SK-N-SH (cell line): ENCODE measurements at places on chromosomes 13 and 19. TPM values are rescaled to one million over a fixed set of nuclear protein-coding genes. Genes with fewer than 3 reads are reported as not detected.

The TEX26 gene
- polyA plus RNA-seq: not detected in 2 replicates

The SIGLEC8 gene
- not detected in 2 replicates for polyA plus RNA-seq

The DACH1 gene
- polyA plus RNA-seq: 0.15 and 0.21 TPM in 2 replicates

The ICAM5 gene
- polyA plus RNA-seq: 4.9 and 5.2 TPM in 2 replicates

The OR4F17 gene
- not detected in 2 replicates for polyA plus RNA-seq

The ONECUT3 gene
- not detected in 2 replicates for polyA plus RNA-seq

- no peak for DNase-seq
Observed at GRCh38 chr19:38765214-38765613, 8.1 kb downstream of the LGALS7 start.

DNA sequence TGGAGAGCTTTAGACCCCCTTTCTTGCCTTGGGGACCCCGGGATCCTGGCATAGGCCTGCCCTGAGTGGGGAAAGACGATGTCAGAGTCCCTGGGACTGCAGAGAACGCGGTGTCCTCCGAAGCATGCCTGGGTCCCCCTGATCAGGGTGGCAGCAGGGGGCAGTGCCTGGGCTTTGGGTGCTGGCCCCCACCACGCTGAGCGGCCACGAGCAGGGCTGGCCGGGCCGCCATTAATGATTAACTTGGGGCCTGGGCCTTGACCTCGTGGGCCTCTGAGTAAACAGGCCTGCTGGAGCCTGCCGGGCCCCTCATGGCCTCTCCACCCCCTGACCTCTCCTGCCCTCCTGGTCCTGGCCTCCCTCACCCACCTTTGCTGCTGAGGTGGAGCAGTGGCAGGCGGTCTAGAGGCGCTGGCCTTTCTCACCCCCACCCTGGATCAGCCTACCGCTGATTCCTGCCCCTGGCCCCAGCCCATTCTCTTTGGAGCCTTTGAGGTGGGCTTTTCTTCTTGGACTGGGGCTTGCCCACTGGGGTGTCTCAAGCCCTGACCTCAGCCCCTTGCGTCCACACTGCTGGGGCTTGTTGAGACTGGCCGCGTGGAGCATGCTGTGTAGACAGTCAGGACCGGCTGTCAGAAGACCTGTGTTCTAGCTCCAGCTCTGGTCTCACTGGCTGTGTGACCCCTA is 26.3 kb downstream of the CEBPA start:
- DNase-seq: no peak

DNA sequence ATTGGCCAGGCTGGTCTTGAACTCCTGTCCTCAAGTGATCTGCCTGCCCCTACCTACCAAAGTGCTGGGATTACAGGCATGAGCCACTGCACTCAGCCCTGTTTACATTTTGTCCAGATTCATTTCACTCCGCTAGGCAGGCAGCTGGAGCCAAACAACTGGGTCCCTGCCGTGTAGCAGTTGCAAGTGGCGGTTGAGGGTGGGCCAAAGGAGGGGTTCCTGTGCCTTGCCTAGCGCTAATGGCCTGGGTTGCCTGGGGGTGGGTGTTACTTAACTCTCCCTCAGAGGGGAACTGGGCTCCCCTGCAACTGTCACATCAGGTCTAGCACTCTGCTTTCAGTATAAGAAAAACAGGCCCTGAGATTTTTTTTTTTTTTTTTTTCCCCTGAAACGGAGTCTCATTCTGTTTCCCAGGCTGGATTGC is 7.4 kb downstream of the ACP5 start:
- DNase-seq: peak; percentile 52

- DNase-seq: no peak
Observed at GRCh38 chr19:6779206-6779605, 6.7 kb downstream of the VAV1 start.

DNA sequence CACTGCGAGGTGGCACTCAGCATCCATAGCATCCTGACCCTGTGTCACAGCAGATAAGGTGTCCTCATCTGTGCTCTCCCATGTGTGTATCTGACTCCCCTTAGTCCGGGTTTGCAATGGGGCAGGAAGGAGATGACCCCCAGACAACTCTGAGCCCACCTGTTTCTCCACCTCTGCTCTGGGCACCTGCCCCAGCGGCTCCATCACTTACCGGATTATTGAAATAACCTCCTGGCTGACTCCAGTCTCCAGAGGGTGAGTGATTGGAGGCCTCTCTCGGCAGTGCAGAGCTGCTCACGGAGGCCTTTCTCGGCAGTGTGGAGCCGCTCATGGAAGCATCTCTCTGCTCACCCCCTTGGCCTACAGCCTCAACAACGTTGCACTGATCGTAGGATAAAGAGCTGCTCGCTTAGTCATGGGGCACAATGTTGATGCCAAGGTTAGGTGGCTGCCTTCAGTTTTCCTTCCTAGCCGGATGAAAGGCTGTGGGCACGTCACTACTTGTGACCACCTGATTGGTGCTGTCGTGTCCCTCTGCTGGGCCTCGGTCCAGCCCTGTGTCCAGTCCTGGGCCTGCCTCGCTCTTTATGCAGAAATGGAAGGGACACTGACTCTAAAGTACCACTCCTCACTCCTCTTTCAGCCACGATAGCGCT is 67.6 kb downstream of the TEX29 start:
- DNase-seq: no peak

- DNase-seq: no peak
Observed at GRCh38 chr19:7874897-7875273, 695 bp upstream of the PRR36 start.

DNA sequence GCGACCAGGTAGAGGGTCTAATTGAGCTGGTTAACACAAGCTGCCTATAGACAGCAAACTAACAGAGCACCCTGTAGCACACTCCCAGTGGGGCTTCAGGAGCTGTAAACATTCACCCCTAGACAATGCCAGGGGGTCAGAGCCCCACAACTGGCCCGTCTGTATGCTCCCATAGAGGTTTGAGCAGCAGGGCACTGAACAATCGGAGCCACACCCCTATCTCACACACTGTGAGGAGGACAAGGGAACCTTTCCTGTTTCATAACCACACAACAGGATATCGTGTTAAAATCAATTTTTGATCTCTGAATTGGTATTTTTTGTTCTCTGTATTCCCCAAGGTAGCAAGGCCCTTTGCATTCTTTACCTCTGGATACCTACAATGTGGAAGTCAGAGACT is 266.1 kb downstream of the SPRY2 start:
- DNase-seq: no peak

DNA sequence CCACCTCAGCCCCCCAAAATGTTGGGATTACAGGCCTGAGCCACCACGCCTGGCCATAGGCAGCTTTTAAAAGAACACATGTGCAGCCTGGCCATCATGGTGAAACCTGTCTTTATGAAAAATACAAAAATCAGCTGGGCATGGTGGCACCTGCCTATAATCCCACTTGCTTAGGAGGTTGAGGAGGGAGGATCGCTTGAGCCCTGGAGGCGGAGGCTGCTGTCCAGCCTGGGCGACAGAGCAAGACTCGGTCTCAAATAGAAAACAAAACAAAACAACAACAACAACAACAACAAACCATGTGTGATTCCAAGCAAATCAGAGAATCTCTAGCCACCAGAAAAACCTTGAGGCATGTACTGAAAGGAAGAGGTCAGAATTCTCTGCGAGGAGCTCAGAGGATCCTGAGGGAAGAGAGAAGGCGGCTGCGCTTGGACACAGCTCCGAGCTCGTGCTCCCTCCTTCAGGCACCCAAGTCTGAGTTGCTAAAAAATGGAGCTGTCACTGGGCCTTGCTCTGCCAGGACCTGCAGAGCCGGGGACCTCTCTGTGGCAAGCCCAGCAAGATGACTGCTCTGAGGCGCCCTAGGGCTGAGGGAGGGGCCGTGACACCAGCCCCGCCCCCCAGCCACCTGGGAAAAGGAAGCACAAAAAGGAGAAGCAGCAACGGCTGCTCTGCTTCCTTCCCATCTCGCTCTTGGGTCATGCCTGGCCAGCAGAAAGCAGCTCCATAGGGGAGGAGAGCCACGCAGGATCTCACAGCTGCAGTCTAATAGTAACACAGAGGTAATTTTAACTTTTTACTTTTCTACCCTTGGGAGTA is at the start of gene ARL11:
ARL11 (plus strand) TSS at position 677 of the 822 bp plus-strand sequence. CDS start 1,941 bp downstream, outside the sequence.
- DNase-seq: no peak

DNA sequence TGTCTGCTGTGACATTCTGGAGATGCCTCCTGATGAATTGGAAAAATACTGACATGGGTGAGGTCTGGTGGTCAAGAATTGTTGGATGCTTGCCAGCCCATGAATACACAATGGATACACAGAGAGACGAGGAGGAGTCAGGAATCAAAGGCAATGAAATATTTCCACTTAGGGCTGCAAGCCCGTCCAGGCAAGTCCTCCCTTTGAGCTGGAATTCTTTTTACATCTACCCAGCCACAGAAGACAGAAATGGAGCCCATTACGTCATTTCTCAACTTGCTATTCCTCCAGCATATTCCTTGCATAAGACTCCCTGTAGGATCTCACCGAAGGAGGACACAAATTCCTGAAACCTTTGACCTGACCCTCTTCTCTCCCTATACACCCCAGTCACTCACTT is 15.7 kb upstream of the IGFL4 start:
- no peak for DNase-seq

DNA sequence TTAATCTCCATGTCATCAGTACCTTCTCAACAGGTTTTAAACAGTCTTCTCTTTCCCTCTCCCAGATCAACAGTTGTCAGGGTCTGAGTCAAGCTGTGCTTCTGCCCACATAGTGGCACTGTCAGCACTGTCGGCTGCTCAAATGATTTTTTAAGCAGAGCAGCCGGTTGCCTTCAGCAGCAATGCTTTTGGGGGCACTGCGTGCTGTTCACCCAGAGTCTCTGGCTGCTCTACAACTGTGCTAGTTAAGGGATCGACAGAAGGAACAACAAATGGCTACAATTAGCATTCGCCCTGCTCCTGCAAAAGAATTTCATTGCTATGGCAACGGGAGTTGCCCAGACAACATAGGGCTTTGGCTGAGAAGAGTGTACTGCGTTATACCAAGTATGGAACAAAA is 412.9 kb downstream of the DIAPH3 start:
- peak; percentile 60 for DNase-seq

- peak; percentile 68 for DNase-seq
Observed at GRCh38 chr13:49110122-49110912, 109.8 kb upstream of the MLNR start.

GRCh38 chr19:4362831-4363545 is 19.6 kb downstream of the MPND start:
- no peak for DNase-seq
